Suppressor macrophage treated with lipopolysaccharide for 1 hour (primary cell): ENCODE measurements at places on chromosomes 11 and 22.
A peak's percentile ranks its signal among the peaks of the same experiment; 100 is the strongest.

- no peak for DNase-seq
Observed at GRCh38 chr11:36261094-36261493, 28.1 kb downstream of the COMMD9 start.

- peak; percentile 10 for DNase-seq
Observed at GRCh38 chr22:27504360-27505253, 296.9 kb downstream of the MN1 start.

GRCh38 chr11:70251659-70252321 lies 18.7 kb upstream of the PPFIA1 start:
- DNase-seq, result no peak

GRCh38 chr22:37663521-37664140 lies 5.1 kb downstream of the PDXP start:
- DNase-seq, result no peak

- no peak for DNase-seq
Observed at GRCh38 chr11:74487875-74488274, 5.6 kb downstream of the LIPT2 start.

GRCh38 chr11:68935516-68936357 lies 32.0 kb downstream of the IGHMBP2 start:
- no peak for DNase-seq

DNA sequence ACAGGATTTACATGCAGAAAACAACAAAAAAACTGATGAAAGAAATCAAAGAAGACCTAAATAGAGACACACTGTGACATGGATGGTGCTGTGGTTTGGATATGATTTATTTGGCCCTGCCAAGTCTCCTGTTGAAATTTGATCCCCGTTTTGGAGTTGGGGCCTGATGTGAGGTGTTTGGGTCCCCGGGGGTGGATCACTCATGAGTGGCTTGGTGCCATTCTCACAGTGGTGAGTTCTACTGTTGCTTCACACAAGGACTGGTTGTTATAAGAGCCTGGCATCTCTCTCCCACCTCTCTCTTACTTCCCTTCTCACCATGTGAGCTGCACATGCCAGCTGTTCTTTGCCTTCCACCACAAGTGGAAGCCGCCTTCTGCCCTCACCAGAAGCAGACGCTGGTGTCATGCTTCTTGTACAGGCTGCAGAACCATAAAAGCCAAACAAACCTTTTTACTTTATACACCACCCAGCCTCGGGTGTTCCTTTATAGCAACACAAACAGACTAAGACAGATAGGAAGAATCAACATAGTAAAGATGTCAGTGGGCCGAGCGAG lies 7.8 kb upstream of the RTL6 start:
- no peak for DNase-seq

- no peak for DNase-seq
Observed at GRCh38 chr11:125623064-125623463, 1.9 kb upstream of the CHEK1 start.

DNA sequence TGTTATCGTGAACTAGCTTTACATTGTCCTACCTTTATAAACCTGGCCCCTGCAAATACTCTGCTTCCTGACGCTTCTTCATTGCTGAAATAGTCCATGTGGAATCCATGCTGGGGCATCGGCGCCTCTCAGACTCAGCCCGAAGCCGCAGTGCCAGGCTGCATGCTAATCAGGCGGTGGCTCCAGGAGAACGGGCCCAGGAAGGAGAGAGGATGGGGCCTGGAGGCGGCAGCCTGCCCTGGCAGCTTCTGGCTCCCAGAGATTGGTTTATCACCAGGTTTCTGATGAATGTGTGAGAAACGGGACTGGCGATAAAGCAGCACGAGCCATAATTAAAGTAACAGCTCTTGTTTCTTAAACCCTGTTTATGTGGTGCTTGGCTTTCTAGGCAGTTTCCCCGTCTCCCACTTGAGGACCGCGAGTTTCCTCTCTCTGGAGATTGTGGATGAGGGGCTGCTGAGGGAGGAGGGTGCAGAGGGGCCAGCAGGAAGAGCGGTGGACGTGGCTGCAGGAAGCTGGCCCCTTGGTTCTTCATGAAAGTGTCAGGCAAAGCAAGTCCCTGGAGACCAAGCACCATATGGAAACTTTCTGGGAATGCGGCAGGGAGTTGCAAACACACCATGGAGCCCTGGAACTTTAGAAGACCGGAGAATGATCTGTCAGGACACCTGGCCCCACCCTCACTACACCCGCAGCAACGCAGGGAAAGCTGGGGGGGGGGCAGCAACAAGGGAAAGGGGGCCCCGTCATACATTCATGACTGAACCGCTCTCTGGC lies 93.4 kb downstream of the NTM start:
- no peak for DNase-seq

DNA sequence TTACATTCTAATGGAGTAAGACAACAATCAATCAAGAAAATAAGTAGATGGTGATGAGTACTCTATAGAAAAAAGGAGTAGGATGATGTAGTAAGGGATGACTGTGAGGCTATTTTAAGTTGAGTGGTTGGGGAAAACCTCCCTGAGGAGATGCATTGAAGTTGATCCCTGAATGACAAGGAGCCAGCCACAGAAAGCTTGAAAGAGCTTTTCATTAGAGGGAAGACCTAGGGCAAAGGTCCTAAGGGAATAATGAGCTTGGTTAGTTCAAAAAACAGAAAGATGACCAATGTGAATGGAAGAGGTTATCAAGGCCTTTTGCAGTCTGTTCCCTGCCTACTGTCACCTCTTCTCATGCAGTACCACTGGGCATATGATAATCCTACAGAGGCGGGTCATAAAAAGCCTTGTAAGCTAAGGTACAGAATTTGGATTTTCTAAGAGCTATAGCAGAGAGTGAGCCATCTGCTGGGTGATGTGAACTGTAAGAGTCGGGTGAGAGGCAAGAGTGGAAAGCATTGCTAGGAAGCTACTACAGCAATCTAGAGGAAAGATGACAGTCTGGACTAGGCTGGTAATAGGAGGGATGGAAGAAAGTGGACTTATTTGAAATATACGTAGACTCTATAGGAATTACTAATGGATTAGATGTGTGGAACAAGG lies 3.1 kb downstream of the PPP2R1B start:
- DNase-seq, result no peak

DNA sequence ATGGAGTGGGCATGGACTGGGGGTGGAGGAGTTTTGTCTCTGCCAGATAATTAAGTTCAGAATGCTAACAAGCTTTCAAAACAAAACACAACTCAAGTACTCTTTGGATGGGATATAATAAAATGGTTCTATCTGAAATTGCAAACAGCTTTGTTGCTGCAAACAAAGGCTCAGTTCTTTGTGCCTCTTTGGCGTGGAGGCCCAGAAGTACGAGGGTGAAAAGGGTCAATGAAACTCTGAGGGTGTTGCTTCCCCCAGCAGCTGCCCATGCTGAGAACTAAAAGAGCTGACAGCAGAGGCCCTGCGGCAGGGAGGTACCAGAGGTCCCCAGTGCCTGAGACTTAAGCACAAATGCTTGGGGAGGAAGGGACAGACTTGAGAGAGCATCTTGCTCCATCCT lies 26.5 kb upstream of the IGSF22 start:
- DNase-seq, result no peak

GRCh38 chr11:91906871-91907624 lies 317.6 kb upstream of the FAT3 start:
- DNase-seq, result no peak

DNA sequence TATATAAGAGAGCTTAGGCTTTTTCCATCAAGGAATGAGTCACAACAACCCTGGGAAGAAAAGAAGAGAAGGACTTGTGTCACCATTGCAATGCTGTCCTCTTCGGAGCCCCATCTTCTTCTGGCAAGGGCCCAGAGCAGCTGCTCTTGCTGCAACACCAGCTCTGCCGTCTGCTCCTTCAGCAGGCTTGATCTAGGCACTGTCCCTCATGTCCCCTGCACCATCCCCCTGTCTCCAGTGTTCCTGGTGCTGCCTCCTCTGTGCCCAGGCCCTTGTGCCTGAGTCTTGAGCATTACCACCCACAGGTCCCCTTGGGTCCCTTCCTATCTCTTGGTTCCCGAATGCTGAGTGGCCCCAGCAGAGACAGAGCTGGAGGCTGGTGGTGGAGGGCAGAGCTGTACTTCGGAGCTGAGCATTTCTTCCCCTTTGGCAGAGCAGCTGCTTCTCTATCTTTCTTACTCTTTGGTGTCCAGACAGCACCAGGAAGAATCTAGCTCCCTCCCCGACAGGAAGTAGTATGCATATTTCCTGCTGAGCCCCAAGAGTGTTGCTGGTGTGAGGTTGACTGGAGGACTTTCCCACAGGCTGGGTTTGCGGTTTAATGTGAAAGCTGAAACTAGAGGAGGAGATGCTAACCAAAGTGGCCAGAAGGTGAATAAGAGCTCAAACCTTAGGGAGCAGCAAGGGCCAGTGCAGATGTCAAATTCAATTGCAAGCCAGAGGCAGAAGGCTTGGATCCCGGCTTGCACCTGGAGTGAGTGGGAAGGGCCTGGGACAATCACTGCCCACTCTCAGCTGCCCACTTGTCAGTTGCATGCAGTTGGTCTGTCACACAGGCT lies 27.8 kb downstream of the WEE1 start:
- peak; percentile 85 for DNase-seq

DNA sequence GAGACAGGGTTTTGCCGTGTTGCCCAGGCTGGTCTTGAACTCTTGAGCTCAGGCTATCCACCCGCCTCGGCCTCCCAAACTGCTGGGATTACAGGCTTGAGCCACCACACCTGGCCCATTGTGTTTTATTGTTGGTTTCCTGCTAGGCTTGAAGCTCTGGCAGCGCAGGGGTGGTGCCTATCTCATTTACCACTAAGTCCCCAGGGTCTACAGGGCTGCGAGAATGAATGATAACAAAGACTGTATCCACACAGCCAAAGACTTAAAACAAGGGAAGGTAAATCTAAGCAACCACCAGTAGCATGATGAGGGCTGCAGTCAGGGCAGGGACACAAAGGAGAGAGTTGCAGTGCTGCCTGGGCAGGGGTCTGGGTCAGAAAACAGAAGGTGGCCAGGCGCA lies 37.3 kb upstream of the XBP1 start:
- no peak for DNase-seq

DNA sequence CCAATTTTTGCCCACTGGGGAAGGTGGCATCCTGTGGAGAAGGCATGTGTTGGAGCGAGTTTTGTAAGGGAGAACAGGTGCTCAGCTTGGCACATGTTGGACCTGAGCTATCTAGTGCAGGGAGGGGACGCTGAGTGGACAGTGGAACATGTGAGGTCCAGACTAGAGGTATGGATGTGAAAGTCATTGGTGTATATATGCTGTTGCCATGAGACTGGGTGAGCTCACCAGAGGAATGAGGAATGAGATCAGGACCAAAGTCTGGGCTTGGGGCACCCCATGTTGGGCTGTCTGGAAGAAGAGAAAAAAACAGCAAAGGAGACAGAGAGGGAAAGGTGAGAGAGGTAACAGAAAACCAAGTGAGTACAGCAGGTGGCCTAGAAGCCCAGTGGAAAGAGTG lies 12.3 kb upstream of the SYT7 start:
- DNase-seq, result no peak

GRCh38 chr11:86473991-86474833 lies 99.5 kb downstream of the CCDC81 start:
- peak; percentile 18 for DNase-seq

- peak; percentile 52 for DNase-seq
Observed at GRCh38 chr11:65872586-65873317, at the start of gene EFEMP2. TSS of gene EFEMP2 (minus strand) at chr11:65872800. CDS start at chr11:65872354, 446 bp downstream.

GRCh38 chr11:78694152-78694551 lies 119.5 kb upstream of the NARS2 start:
- DNase-seq, result no peak

DNA sequence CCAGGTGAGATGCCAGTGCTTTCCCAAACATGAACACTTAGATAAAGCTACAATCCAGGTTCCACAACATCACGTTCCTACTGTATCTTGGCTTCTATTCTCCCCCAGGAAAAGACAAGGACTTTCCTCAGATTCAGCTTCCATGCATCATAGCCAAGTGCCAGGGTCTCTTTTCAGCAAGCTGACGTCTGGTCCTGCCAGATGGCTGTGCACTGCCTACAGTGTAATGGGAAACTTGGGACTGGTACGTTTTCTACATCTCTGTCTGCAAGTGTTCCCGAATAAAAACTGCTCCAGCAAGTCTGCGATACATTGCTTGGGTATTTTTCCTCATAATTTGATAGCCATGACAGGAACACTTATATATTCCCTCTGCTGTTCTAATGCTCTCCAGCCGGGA lies 412.5 kb downstream of the FAM181B start:
- DNase-seq, result no peak

DNA sequence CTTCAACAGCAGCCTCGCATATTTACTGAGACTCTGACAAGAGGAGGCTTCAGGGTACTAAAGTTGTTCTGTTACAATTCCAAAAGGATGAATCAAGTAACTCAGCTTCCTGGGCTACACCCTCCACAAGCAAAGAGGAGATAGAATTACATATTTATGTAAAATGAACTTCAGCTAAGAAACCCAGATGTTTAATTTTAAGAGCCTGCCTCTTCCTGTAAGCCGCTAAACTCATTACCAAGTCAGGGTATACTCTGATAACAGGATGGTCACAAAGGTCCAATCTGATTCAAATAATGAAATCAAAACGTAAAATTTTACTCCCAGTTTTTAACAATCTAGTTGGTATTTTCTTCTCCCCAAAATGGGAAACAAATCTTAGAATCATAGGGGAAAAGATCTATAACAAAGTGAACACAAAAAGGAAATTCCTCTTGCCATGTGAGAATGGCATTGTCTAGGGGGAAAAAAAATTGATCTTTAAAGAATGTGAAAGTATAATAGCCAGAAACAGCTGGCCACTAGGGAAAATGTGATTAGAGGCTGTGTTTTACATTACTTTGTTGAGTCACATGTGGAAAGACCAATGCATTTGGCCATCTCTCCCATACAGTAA lies 30.9 kb downstream of the CHEK2 start:
- no peak for DNase-seq

GRCh38 chr11:72305077-72305476 lies 61.1 kb upstream of the PHOX2A start:
- DNase-seq, result no peak

GRCh38 chr11:83191986-83192385 lies 1.5 kb upstream of the ANKRD42 start:
- DNase-seq, result no peak

- DNase-seq, result no peak
Observed at GRCh38 chr11:128968916-128969315, 26.2 kb upstream of the TP53AIP1 start.

GRCh38 chr22:38755911-38756532 lies at the start of gene SUN2:
TSS of gene SUN2 (minus strand) at chr22:38755998. CDS start at chr22:38752628, 3,370 bp downstream.
- peak; percentile 95 for DNase-seq

DNA sequence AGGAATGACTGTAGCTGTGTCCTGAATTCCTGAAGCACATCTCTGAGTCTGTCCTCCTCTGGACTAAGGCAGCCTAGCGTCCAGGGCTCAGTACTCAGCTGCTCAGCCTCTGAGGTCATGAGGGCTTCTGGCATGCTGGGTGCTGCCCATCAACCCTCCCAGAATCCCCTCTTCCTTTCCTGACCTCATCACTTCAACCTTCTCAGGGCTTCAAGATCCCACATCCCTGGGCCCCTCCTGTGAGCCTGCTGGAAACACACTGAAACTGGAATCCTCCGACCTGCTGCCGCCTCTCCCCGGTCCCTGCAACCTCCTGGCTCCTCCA lies 803 bp downstream of the KRTAP5-8 start:
- no peak for DNase-seq

DNA sequence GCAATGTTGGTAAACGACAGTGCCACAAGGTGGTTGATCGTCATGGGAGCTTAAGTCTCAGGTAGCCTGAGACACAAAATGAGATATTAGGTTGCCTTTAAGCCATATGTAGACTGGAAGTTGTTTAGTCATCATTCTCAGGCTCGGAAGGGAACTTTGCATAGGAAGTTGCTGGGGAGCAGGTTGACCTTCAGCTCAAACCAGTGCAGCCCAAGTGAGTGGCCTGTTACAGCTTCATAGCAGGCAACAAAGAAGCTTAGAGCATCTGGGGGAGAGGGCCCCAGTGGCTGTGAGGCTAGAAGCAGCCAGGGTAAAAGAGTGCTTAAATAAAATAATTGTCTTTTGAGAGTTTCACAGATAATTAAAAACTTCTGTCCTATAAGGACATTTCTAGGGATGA lies 404.0 kb downstream of the GUCY1A2 start:
- no peak for DNase-seq
